CD4-positive, alpha-beta T cell treated with Interferon gamma for 1 hour (primary cell): ENCODE measurements at places on chromosomes 7 and 10.

GRCh38 chr7:28470344-28470743 lies 58.0 kb downstream of the CREB5 start:
- no peak for DNase-seq

DNA sequence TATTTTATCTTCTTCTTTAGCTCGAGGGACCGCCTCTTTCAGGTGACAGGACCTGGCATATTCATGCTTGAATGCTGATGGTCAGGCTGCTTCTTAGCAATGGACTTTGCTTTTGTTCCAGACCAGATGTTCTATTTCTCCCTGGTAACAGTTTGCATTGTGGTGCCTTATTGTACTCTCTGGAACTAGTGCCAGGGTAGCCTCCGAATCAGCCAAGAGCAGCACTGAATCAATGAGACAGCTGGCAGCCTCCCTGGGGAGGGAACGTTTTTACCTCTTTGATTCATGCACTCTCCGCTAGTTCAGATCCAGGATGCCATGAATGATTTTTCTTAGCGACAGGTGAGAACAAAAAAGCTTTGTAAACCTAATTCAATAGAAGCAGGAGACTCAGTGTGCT lies 54.1 kb upstream of the NXPH1 start:
- DNase-seq = no peak

DNA sequence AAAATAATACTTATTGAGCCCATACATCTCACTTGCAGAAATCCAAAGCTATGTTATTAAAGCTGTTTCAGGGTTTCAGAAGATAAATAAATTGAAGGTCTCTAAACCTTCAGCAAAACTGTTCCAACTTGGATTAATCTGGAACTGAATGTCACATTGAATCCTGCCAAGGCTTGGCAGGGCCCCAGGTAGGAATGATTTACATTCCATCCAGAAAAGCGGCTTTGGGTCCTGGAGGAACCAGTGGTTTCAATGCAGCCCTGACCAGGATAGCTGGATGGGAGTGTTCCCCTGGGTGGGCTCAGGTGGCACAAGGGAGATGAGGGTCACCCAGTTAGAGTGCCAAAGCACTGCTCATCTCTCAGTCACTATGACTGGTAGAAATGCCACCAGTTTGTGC lies 37.0 kb upstream of the TMEM72 start:
- DNase-seq = no peak

DNA sequence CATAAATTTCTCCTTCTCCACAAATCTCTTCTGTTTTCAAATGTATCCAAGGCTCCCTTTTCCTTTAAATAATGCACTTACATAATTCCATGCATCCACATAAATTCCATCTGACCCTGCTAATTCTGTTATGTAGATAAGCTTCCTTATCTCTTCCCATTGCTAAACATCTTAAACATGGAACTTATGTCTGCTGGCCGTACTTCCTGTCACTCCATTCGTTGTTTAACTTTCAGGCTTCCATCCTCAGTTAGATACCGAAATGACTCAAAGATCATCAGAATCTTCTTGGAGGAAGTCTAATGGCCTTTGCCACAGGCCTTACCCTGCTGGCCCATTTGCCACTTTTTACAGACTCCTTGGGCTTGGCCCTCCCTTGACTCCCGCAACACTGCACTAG lies 330.9 kb downstream of the GFRA1 start:
- DNase-seq = no peak

- DNase-seq = no peak
Measured at GRCh38 chr10:49272251-49273081, 26.5 kb upstream of the C10orf71 start.

GRCh38 chr10:31262672-31263071 lies 56.3 kb upstream of the ZEB1 start:
- DNase-seq = no peak

- no peak for DNase-seq
Measured at GRCh38 chr7:116271963-116272886, 61.9 kb downstream of the TES start.

- no peak for DNase-seq
Measured at GRCh38 chr7:22548313-22548712, 48.3 kb upstream of the STEAP1B start.

DNA sequence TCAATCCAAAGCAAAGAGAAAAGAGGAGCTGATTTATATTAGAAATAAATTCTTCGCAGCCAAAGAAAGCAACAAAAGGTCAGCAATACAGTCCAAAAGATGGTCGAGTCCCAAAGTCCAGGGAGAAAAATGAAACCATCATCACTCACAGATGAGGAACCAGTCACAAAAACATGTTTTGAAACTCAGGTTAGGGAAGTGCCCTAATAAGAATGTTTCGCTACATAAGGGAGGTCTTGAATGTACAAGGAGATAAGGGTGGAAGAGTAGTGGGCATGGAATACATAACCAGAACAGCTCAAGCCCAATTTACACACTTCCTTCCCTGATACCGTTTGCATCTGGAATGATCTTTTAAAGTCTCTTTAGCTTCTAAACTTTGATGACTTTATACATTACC lies 53.6 kb downstream of the VPS41 start:
- no peak for DNase-seq

- DNase-seq = peak; percentile 91
Measured at GRCh38 chr10:17643755-17644484, at the start of gene STAM. Gene STAM (plus strand): TSS chr10:17644151. CDS start chr10:17644340, 189 bp downstream.

- DNase-seq = no peak
Measured at GRCh38 chr10:14995964-14996565, 36.9 kb downstream of the MEIG1 start.

DNA sequence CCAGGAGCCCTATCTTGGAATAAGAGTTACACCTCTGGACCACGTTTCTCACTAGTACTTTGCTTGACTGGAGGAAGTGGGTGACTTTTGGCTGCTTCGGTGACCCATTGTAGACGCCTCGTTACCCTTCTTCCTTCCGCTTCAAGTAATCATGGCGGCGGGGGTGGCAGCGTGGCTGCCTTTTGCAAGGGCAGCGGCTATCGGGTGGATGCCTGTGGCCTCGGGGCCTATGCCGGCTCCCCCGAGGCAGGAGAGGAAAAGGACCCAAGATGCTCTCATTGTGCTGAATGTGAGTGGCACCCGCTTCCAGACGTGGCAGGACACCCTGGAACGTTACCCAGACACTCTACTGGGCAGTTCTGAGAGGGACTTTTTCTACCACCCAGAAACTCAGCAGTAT lies 1.5 kb downstream of the KCND2 start:
- DNase-seq = no peak

DNA sequence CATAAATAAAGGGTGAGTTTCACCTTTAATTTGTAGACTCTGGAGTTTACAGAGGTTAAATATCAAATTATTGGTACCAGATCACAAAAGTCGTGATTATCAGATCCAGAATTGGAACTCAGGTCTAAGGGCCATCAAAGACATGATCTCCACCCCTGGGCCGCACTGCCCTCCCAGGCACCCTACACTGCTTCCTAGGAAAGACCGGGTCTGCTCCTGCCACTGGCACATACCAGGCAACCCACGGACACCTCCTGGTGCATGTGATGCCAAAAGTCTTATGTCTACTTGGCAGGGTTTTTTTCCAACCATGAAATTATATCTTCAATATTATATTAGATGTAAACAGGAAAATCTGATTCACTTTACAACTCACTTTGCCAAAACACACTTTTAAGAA lies 452.8 kb downstream of the PTPRN2 start:
- DNase-seq = no peak

DNA sequence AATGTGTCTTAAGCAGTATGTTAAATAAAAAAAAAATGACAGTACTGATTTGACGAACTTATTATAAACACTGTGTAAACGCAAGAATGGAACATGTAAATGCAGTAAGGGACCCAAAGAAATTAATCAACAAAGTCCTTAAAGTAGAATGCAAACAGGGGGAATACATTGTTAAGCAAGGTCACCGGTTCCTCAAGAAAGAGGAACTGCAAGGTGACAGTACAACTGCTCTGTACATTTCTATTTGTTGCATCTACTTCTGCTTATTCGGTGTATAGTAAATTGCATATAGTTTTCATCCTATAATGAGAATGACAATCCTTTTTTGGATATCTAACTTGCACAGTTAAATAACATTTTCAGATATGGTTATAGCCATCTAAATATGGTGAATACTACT lies 387.0 kb upstream of the SEMA3D start:
- DNase-seq = no peak

- DNase-seq = peak; percentile 22
Measured at GRCh38 chr10:26391701-26392695, 46.1 kb upstream of the APBB1IP start.
